ENCODE measurements at places on chromosomes 16 and 17.
A peak's percentile ranks its signal among the peaks of the same experiment; 100 is the strongest.

- DNase-seq, result peak; percentile 51
Measured at GRCh38 chr17:58755577-58756245, at the start of gene PPM1E. Gene PPM1E, plus strand, starts transcription at chr17:58755854.

DNA sequence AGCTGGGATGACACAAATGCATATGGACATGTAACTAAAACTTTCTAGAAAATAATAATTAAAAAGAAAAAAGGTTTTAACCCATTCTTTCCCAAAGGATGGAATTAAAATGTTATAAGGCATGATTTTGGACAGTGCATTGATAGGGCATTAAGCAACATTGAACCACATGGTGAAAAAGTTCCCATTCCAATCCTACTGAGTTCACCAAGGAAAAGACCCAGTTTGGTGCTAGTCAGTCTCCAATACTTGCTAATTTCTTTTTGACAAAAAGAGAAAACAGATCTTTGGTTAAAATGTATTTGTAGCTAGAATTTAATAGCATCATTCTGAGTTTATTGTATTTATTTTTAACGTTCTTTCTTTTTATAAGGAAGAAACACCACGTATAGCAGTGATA, 28.1 kb downstream of the EMP2 start:
- no peak for DNase-seq

DNA sequence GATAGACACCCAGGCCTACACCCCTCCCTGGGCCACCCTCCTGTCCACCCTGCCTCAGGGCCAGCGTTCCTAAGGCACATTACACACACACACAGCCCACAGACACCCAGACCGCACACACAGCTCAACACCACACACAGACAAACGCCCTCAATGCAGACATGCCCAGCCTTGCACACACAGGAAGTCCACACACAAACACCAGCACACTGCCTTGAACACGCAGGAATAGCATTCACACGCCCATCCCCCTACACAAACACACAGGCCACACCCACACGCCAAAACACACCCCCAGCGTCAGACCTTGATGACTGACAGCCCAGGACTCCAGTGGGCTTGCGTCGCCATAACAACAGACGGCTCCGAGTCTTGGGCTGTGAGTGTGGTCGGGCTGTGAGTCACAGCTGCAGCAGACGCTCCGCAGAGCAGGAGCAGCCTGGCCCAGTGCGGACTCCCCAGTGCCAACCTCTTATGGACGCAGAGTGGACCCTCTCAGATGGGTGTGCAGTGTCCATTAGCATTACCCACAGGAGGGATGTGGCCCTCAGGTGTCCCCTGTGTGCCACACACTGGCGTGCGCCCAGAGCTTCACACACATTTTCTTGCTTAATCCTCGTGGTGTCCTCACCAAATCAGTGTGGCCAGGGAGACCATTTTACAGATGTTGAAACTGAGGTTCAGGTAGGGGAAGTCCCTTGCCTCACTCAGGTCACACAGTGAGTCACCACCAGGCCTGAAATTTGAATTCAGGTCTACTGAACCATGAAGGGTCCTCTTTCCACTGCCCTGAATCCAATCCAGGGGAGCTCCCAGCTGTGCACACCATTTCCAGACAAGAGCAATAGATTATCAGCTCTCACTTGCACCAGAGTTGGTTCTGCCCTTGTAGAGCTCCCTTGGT, 17.8 kb upstream of the RAI1 start:
- peak; percentile 81 for DNase-seq

DNA sequence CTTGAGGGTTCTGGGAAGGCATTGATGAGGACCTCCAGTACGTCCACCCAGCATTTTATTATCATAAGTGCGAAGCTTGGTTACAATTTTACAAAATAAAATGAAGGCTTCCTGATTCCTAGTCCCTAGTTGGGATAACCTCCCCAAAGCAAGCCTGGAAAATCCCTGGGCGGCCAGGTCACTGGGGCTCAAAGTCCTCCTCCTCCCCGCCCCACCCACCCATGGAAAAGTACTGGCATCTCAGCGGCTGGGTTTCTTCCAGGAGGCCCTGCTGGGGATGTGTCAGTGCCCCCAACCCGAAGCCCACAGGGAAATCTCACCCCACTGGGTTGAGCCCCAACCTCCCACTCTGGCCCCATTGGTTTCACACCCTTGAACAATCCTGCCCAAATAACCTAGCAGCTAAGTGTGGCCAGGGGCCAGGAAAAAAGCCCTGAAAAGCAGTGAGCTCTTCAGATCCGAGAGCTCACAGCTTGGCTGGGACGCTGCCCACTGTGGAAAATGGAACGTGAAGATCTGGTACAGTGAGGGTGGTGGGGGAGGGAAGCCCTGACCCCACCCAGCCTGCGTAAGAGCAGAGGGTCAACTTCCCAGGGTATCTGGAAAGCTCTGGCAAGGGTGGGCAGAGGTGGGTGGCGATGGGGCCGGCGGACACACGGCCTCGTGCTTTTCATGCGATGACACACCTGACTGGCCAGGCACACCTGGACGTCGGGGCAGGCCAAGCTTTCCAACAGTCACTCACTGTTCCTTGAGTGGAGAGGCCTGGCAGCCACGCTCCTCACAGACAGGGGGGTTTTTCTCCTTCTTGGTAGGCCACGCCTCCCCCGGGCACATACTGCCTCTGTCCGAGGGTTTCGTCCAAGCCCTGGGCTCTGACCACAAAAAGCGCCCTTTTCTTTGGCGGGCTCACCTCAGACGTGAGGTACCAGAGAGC, 324.5 kb downstream of the SOX9 start:
- DNase-seq, result no peak

DNA sequence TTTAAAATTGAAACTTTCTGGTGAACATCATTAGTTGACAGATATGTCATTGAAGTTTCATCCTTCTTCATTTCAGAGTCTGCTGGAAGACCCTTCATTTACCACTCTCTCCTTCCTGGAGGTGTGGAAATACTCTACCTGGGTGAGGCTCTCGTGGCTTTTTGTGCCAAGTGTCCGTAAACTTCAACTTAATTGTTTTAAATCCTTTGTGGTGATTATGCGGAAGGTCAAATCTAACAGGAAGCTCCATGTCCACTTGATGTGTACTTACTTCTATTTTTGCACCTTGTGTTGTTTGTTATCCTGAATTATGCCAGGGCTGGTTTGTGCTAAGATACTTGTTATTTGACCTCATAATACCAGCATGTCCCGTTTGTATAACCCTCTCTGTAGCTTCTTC, 129.2 kb downstream of the WWOX start:
- no peak for DNase-seq

GRCh38 chr17:14833201-14833785, 431.8 kb downstream of the PMP22 start:
- peak; percentile 12 for DNase-seq

- no peak for DNase-seq
Measured at GRCh38 chr16:54153240-54153934, 133.2 kb downstream of the IRX3 start.

- no peak for DNase-seq
Measured at GRCh38 chr16:17812771-17813170, 342.0 kb upstream of the XYLT1 start.

- no peak for DNase-seq
Measured at GRCh38 chr17:17388657-17389496, 85.7 kb downstream of the NT5M start.

- DNase-seq, result no peak
Measured at GRCh38 chr17:77216486-77216885, 75.7 kb downstream of the SEC14L1 start.

GRCh38 chr16:58448890-58449289, 51.1 kb upstream of the NDRG4 start:
- no peak for DNase-seq

- no peak for DNase-seq
Measured at GRCh38 chr17:42673885-42674754, 2.7 kb downstream of the PLEKHH3 start.

DNA sequence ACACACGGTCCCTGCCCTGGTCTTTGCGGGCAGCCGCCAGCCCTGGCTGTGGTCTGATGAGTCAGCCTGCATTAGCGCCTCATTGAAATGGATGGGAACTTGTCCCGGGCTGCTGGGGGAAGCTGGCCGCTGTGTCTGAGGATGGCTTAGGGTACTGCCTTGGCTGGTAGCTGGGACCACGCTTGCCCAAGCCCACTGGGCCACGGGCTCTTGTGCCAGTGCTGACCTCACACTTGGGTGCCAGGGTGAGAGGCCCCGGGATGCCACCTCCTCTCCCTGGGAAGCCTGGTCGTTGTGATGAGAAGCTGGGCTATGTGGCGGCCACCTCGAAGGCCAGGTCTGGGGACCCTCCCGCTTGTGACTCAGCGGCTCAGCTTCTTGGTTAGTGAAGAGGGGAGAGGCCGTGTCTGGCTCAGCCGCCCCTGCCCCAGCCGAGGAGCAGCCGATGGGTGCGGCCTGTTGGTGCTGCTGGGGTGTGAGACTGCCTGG, 10.7 kb downstream of the CACNA1H start:
- no peak for DNase-seq

DNA sequence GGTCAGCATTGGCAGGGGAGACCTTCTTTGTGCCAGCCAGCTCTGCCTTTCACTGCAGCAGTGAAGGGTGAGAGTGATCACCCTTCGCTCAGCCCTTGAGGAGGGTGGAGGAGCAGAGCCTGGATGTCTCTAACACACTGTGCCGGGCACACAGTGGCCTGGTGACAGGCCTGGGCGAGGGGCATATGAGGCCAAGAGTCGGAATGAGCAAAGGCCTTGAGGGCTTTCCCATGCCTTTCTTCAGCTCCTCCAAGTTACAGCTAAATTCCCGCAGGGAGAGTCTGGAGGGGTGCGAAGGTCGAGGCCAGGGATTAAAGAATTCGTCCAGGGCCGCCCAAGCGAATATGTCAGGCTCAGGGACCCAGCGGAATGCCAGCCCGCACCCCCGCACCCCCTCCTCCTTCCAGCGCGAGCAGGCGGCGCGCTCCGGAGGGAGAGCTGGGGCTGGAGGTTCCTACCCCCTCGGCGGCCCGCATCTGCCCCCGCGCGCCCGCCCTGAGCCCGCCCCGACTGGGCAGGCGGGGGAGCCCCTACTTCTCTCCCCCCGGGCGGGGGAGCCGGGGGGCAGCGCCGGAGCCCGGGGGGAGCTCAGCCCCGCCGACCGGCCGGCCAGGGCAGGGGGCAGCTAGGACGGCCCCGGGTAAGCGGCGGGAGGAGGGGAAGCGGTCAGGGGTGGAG, at the start of gene RASL10B:
Gene RASL10B (plus strand): TSS at position 401 of the 678 bp plus-strand sequence. CDS start 3,546 bp downstream, outside the sequence.
- DNase-seq, result no peak

- DNase-seq, result peak; percentile 51
Measured at GRCh38 chr16:85686912-85687591, 1.7 kb downstream of the GINS2 start.

GRCh38 chr17:40041196-40041595, 13.0 kb downstream of the MED24 start:
- DNase-seq, result no peak

DNA sequence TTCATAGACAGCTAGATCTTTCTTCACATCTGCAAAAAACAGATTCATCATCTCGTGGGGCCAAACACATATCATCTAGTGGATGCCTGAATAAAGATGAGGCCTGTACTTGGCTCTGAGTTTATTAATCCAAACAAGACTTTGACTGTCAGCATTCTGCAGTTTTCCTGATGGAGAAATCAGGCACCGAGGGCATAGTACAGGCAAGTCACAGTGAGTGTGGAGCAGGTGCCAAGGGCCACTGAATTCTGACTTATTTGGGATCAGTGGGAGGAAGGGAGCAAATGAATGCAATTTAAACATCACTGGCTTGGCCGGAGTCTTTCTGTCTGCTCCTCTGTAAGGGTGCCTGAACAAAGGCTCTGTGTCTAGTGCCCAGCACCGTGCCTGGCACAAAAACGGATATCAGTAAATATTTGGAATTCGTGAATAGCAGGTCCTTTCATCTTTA, 975 bp downstream of the CFAP20 start:
- DNase-seq, result no peak

DNA sequence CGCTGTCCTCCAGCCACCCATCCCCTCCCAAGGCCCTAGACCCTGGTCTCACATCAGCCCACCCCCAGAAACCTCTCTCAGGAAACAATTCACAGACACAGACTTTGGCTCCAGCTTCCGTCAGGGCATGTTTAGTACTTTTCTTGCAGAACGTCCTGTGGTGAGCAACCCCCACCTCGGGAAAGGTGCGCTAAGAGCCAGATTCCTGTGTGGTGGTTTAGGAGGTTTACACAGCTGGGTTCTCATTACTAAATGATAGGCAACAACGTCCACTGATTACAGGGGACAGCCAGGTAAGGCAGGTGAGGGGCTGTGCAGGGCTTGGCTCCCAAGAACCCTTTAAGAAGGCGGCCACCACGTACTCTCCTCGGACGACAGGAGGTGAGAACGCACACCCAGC, 29.3 kb downstream of the KIFC3 start:
- DNase-seq, result no peak

DNA sequence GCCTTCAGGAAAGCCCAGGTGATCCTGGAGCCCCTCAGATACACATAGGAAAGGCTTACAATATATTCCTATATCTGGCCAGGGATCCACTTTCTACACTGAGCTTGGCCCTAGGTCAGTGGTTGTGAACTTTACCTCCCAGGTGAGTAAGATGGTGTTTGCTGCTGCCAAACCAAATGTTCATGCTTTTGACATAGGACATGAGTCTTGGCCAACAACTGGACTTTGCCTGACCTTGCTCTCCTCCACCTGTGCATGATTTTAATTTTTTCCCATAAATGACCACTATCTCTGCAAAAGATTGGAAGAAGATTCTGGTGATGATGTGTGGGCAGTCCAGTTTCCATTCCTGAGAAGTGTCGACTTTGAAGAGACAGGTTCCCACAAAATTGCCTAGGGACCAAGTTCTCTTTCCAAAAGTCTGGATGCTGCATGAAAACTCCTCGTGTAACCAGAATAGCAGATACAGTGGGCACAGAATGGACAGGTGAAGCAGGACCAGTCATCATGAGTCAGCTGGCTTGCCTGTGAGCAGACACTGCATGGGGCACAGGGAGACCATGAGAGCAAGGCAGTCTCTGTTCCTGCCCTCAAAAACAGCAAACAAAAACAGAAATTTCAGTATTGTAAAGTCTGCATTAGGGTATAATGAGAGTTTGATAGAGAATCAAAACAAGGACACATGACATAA, 226.4 kb upstream of the MON1B start:
- DNase-seq, result no peak

DNA sequence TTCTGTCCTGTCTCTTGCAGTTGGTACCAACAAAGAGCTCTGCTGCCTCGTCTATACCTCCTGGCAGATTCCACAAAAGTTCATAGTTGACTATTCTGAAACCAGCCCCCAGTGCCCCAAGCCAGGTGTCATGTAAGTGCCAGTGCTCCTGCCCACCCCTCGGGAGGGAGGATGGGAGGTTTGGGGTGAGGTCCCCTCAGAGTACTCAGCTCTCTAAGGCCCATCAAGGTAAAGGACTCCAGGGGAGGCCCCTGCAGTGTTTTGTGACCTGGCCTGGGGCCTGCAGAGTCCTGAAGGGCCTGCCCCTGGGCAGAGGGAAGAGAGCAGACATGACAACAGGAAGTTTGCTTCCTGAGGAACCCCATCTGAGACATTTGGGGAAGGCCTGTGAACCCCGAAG, 6.4 kb downstream of the CCL18 start:
- no peak for DNase-seq

DNA sequence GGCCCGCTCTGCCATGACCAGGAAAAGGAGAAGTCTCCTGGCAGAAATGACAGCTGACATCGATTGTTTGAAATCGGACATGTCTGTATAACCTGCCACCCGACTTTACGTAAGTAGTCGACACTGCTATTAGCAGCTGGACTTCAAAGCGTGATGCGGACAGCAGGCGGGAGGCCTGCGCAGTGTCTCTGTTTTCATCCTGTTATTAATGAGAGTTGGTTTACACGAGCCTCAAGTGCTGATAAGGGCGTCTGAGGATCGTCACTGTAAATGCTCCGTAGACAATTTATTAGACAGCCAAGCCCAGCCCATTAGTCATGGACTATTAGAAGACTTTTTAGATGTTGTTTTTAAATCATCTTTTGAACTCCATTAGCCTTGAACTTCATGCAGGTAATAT, 328.3 kb downstream of the FOXL1 start:
- DNase-seq, result no peak

GRCh38 chr16:80142281-80142680, 398.5 kb upstream of the DYNLRB2 start:
- no peak for DNase-seq
